CD4-positive, alpha-beta T cell treated with Interleukin-12 subunit alpha and Interleukin-12 subunit beta, for 1 hour (primary cell): ENCODE measurements at places on chromosomes 6 and 20.

- DNase-seq, result no peak
Observed at GRCh38 chr20:57620999-57621398, 773 bp upstream of the ZBP1 start.

DNA sequence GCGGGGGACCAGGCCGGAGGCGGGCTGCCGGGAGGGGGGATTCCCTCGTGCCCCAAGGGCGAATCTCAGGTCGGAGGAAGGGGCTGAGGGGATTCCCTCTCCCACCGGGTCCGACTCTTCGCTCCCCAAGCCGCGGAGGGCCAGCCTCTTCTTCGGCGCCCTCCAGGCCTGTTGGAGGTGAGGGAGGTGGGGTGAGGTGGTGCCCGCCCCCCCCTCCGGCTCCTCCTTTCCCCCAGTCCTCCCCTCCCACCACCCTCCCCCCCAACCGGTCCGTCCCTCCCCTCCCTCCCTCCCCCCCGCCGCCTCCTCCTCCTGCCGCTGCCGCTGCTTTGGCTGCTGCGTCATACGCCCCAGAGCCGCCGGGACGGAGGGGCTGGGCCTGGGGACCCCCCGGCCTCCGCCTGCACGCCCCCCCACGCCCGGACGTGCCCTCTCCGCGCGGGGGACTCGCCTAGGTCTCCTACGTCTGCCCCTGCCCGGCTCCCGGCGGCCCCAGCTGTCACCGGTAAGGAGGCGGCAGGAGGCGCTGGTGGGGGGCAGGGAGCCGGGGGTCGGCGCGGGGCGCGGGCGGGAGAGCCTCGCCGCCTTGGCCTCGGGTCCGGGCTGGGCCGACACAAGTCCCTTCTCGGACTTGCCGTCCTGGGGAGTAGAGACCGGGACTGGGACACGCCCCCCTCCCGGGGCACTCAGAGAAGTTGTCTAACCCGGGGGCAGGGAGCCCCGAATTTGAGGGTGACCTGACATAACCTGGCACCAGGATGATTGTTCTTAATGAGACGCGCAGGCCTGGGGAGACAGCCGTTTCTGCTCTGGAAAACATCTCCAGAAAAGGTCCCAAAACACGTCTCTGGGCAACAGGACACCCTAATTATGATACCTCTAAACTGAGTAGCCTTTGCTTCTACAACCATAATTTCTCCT, at the start of gene PHF1:
TSS of gene PHF1 (plus strand) at position 304 of the 921 bp plus-strand sequence. CDS start 1,250 bp downstream, outside the sequence.
- DNase-seq, result no peak

DNA sequence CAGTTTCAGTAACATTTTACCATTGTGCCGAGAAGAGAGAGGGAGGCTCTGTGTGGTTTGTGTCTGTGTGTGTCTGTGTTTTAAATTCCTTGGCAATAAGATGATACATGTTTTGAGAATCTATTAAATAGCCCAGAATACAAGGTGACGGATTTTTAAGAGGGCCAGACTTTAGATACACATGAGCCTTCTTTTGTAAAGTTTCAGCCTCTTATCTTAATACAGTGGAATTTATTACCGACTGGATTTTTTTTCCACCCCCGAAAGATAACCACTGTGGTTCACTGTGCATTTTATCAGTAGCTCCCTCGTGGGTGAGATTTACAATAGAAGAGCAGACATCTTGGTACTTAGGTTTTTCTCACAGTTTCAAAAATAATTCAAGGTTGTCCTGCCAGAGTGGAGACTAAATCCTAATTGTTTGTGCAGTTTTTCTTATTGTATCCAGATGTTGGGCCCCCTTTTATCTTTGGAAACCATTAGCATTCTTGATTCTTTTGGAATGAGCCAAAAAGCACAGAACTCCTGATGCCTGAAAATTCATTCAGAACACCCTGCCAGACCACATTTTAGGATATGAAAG, 49.9 kb downstream of the STK4 start:
- DNase-seq, result no peak

DNA sequence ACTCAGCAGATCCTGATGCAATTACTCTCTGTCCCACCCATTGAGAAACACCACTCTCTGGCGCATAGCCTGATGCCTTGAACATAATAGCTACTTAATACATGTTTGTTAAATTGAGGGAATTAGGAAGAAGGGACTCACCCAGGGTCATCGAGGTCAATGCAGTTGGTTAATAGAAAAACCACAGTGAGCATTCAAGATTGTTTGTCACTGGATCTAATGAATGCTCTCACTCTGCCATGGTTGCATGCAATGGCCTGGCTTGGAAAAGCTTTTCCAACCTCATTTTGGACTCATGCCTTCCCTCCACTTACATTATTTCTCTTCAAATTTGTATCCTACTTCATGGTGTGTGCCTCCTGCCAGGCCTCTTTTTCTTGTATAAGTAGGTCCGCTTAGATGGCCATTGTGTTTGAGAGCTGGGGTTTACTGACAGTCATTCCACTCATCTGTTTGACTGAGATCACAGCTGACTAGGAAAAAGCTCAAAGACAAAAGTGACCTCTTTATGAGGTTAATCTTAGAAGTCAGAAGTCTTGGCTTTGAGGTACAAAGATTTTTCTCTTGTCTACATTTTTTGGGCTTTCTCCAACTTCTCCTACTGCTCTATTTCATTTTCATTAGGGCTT, 154.8 kb upstream of the RAB32 start:
- no peak for DNase-seq

DNA sequence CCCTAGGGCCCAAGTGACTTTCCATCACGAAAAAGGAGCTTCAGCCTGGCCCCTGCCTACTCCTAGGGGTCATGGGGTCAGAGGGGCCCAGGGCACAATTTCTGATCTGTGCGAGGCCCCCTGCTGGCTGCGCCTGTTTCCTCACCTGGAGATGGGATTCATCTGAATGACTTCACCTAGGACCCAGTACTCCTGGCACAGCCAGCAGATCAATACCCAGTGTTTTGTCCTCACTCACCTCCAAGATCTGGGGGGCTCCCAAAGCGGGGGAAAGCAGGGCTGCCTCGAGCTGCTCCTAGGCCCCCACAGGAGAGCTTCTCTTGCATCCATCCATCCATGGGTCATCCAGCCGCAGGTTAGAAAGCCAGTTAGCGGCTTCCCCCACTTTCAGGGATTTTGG, 33.8 kb downstream of the CD40 start:
- DNase-seq, result peak; percentile 2

DNA sequence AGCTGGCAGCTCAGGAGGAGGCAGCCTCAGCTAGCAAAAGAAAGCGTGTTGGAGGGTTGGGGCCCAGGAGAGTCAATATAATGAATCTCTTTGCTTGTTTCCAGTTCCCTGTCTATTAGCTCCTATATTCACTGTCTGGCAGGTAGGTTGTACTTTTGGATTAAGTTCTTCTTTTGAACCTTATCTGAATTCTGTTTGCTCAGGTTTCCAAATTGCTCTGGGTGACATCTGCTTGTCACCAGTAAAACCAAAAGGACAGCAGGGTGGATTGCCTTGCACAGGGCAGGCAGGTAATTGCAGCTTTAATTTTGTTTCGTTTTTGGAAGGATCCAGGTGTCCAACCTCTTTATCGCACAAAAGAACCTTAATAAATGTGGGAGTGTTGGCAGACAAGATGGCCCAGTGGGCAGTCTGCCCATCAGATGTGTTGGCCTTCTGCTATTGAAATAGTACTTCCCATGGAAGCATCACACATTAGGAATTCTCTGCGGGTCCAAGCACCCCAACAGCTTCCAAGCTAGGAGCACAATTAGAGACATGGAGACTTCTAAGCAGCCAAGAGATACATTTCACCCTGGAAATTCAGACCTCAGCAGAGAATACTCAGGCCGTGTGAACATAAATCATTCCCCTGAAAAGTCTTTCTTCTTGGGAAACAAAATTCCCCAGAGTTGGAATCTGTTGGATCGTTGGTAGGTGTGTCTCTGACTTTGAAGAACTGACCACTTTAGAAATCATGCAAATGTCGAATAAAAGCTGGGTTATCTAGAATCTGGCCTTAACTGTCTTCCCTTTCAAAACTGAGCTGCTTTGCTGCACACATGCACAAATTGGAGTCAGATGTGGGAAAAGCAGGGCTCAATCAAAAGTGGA, 286.9 kb upstream of the BMP2 start:
- no peak for DNase-seq

GRCh38 chr6:149324428-149324827, 6.9 kb downstream of the TAB2 start:
- DNase-seq, result peak; percentile 26
